Tongue (tissue), 3 donors: ENCODE measurements at places on chromosomes 6 and 20.

DNA sequence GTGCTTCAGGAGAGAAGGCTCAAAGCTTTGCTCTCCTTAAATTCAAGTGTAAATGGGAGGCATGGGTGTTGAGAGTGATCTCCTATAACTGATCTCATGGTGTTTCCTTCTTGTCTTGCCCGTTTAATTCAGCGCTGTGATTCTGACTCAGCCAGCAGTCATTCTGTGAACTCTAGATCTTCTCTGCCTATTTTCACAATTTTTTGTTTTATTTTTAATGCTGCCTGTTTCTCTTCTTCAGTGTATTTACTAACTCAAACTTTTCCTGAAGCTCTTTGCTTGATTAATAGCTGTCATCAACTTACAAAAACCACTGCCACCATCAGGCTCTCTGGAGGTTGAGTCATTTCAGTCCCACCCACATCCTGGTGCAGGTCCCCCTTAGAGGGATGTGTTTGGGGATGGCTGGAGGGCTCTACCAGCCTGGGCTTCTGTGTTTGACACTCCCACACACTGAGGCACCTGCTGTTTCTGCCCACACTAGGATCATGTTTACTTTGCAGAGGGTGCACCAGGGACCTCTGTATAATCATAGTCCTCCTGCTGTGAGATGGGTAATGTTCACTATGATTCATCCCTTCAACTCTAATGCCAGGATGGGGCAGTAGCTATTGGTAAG, 94.0 kb downstream of the SHLD1 start:
- DNase-seq: no peak

DNA sequence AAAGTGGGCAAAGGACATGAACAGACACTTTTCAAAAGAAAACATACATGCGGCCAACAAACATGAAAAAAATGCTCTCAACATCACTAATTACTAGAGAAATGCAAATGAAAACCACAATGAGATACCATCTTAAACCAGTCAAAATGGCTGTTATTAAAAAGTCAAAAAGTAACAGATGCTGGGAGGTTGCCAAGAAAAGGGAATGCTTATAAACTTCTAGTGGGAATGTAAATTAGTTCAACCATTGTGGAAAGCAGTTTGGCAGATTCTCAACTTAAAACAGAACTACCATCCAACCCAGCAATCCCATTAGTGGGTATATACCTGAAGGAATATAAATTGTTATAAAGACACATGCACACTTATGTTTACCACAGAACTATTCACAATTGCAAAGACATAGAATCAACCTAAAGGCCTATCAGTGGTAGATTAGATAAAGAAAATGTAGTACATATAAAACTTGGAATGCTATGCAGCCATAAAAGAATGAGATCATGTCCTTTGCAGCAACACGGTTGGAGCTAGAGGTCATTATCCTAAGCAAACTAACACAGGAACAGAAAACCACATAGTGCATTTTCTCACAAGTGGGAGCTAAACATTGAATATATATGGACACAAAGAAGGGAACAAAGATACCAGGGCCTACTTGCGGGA, 16.3 kb downstream of the CENPQ start:
- DNase-seq: no peak

DNA sequence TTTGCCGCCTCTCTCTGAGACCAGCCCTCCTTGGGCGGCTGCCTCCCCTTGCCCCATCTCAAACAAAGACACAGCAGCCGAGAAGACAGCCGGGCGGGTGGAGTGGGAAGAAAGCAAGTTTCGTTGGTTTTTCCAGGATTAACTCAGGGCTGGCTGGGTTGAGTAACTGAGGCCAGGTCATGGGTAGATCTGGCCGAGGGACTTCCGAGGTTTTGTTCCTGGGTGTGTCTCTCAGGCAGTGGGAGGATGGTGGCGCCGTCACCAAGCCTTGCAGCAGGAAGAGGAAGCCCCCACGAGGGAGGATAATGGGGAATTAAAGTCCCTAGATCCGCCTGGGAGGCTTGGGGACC, 167.2 kb downstream of the TTLL2 start:
- DNase-seq: no peak

GRCh38 chr6:148249160-148249559, 93.5 kb upstream of the SASH1 start:
- no peak for DNase-seq

GRCh38 chr6:149334201-149334600, 16.7 kb downstream of the TAB2 start:
- no peak for DNase-seq

DNA sequence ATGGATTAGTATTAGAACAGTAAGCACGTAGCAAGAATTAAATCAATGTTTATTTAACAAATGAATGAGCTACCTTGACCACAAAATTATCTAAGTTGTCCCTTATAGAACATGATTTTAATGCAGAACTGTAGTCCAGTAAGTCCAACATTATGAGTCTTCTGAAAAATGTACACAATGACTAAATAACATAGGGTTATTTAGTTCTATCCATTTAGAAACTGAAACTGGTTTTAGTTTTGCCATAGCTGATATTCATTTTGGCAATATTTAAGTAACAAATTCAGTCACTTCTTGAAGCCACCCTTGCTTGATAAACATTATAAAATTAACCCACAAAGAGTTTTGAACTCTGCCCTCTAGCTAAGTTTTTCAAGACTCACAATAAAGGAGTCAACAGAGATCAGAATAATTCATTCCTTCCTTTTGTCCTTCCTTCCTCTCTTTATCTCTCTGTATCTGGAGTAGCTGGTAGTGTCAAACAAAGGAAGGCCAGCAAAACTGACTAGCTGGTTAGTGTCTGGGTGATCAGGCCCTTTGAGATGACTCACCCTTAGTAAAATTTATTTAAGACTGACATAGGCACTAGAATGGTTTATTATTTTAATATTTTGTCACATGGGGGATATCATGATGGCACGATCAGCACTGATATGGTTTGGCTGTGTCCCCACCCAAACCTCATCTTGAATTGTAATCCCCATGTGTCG, 115.1 kb downstream of the BTBD9 start:
- no peak for DNase-seq
